ENCODE measurements at places on chromosomes 5 and 9. TPM values are rescaled to one million over a fixed set of nuclear protein-coding genes. Genes with fewer than 3 reads are reported as not detected.
A peak's percentile ranks its signal among the peaks of the same experiment; 100 is the strongest.

DNA sequence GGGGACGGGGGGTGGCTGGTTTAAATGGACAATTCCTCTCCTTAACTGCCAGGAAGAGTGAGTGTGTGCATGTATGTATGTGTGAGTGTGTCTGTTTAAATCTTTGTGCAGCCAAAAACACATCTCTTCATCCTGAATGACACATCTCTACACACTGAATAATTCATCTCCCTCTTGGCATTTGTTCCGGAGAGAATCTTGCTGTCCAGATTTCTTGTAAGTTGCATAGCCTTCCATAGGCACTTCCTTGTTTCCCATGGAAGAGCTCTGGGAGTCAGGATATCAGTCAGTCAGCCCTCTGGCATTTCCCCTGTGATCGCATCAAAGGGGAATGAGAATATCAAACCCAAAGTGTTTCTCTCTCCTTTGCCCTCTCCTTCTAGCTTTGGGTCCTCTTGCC, 74.7 kb downstream of the WWC1 start:
- DNase-seq = peak; percentile 71

DNA sequence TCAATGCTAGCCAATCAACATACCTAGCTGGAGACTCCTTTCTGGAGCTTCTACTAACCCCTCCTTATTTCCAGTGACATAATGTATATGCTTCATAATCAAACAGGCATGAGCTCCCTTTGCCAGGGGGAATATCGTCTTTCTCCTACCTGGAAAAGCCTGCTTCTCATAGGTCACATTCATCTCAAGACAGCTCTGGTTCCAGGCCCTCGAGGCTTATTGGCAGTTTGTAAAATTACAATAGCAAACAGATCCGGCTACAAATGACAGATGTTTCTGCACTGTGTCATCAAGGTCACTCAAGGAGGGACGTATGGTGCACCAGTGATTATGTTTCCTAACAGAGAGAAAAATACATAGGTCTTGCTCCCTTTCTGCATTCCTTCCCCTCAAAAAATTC, 140.0 kb downstream of the SAXO1 start:
- no peak for DNase-seq

DNA sequence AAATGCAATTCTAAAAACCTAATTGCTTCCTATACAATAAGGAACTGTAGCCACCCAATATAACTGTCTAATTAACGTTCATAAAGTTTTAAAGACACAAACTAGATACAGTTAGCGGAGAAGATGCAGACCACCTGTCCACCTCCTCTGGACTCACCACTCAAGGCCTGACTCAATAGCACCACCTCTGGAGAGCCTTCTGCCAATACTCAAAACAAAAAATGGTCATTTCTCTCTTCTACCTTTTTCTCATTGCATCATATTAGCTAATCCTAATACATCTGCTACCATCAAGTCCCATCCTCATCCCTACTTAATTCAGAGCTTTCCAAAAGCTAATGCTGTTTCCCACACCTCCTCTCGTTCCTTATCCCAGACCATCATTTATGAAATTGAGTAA, 159.9 kb downstream of the MLLT3 start:
- no peak for DNase-seq

GRCh38 chr9:122186777-122187470, 27.2 kb downstream of the MORN5 start:
- DNase-seq = no peak

DNA sequence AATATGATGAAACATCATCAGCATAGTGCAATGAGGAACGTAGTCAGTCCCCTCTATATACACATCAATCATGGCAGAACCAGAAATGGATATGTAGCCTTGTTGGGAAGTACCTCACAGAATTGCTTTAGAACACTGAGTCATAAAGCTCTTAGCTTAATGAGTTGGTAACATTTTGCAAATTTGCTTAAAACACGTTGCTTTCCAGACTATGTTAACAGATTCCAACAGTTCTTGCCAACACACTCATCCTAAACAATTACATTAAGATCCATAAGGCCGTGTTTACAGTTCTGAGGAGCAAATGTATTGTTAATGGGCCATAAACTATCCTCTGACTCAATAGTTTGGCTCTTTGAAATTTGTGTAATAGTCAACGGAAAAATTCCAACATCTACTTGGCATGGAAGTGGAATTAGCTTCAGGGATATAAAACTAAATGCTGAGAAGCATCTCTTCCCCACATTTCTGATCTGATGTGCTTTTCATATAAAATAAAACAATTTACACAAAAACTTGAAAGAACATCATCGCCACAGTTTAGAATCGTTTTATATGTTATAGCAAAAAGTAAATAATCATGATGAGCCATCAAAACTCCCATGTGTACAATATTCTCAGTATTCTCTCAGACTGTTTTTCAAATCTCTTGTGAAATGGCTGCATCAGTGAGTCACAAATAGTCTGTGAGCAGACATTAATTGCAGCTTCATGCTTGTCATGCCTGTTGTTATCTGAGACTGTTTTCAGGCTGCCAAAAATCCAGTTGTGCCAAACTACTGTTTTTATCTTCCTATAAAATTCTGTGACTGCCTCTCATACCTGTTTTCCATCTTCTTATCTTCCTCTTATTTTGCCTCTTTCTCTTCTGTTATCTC, 291.9 kb downstream of the COX7C start:
- peak; percentile 56 for DNase-seq

GRCh38 chr9:19154135-19154612, 26.9 kb upstream of the PLIN2 start:
- DNase-seq = peak; percentile 41

DNA sequence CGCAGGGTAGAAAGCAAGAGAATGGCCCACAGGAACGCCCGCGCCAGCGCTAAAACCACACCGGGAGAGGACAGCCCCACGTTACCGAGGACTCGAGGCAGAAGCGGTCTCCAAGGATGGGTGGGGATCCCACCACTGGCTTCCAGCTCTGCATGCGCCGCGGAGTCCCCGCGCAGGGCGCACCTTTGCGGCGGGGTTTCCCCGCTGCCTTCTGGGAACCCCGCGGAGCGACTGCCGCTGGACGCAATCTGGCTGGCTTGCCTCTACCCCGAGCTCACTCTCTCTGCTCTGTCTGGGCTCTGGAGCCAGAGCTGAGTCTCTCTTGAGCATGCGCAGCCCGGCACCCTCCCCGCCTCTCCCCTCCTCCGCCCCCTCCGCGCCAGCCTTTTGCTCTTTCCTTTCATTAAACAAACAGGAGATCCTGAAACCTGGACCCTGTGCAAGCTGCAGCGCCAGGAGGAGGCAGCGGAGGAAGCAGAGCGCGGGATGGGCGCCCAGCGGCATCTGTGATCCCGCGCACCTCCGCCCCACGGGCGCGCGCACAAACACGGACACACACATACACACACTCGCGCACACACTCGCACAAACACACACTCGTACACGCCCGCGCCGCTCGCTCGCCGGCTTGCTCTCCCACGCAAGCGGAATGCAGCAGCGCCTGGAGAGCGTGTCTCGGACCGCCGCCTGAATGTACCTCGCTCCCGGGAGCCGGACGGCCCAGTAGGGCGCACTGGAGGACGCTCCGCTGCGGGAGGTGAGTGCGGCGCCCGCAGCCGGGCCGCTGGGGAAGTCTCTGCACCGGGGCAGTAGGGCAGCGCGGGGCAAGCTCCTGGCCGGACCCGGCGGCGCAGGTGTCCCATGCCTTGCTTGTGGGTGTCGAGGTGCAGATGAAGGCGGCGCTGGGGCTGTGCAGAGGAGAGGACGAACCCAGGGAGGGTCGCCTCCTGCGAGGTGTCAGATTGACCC, at the start of gene PLPPR1:
Gene PLPPR1 (plus strand): TSS at position 382 of the 969 bp plus-strand sequence.
- DNase-seq = no peak

GRCh38 chr9:121708768-121709488, 57.5 kb downstream of the DAB2IP start:
- DNase-seq = no peak

GRCh38 chr5:87300176-87300575, 32.5 kb downstream of the RASA1 start:
- DNase-seq = no peak

DNA sequence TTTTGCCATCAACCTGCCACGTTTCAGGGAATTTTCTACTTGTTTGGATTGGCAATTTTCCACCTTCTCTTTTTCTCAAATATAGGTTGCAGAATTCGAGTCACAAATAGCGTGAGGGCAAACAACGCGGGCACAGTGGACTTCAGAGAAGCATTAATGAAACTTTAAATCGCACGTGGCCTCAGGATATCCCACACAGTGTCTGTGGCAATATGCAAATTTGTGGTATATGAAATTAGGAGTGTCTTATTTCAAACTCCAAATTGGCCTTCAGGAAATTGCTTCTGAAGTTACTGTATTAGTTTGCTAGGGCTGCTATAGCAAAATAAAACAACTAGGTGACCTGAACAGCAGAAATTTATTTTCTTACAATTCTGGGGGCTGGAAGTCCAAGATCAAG, 91.2 kb downstream of the MTRR start:
- DNase-seq = no peak

DNA sequence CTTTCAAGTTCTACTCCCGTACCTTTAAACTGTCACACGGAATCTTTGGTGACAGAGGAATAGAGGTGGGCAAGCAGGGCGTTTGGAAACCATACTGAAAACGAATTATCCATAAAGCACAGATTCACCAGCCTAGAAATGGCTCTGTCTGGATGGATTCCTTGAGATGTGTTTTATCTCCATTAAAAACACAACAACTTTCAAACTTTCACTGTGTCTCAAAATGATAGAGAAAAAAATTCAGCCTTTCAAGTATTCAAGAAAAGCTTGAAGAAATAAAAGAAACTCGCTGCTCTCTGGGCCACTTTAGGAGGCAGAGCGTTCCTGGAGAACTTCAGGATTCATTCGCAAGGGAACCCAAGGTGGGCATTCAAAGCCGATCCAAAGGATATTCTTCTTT, 589 bp upstream of the THBS4 start:
- no peak for DNase-seq

- DNase-seq = no peak
These were observed 99.7 kb downstream of the SERINC5 start for GRCh38 chr5:80156156-80156555.

- peak; percentile 70 for DNase-seq
These were observed 4.8 kb downstream of the DNAJB5 start for GRCh38 chr9:34994260-34994899.

DNA sequence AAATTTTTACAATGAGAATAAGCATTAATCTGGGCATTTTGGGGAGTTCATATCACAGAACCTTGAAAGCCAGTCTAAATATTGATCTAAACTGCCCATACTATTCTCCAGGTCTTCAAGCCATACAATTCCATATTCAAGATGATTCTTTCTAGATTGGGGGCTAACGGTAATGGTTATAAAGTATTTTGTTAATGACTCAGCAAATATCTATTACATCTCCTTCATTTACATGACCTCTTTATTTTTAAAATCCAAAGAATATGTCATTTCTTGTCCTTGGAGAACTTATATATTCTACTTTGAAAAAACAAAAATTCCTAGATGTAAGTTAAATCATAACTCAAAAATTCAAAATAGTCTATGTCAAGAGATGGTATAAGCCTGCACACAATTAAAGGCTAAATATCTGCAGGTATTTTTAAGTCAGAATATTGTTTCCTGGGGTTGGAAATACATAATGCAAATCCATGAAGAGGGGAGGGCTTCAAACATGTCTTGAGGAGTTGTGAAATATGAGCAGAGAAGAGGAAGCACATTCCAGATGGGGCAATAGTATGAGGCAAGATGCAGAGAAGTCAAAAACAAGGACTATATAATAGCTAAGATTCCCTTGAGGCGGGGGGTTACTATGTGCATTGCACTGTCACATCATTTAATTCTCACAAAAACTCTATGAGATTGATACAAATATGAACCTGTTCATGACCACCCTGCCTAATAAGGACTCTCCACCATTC, 526.4 kb downstream of the NR2F1-AS1 start:
- DNase-seq = no peak

GRCh38 chr9:134306636-134307600, 19.3 kb upstream of the RXRA start:
- no peak for DNase-seq

GRCh38 chr9:97802276-97802675, 50.8 kb upstream of the FOXE1 start:
- peak; percentile 90 for DNase-seq

DNA sequence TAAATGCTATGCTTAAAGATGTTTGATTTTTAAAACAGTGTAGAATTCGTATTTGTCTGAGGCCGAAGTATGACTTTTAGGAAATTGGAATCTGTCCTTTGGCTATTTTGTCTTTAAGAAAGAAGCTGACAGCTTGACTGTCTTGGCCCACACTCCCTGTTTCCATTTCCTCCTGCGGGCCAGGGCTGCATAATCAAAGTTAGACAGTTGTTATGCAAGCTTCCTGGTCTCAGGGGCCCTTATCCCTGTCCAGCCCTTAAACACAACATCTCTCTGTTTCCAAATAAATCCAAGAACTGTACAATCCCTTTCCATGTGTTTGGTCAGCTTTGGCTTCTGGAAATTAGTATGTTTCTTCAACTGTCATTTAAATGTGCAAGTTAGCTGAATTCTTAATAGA, 54.6 kb upstream of the ECM2 start:
- DNase-seq = no peak

GRCh38 chr9:118367383-118367782, 663.2 kb downstream of the TLR4 start:
- no peak for DNase-seq

DNA sequence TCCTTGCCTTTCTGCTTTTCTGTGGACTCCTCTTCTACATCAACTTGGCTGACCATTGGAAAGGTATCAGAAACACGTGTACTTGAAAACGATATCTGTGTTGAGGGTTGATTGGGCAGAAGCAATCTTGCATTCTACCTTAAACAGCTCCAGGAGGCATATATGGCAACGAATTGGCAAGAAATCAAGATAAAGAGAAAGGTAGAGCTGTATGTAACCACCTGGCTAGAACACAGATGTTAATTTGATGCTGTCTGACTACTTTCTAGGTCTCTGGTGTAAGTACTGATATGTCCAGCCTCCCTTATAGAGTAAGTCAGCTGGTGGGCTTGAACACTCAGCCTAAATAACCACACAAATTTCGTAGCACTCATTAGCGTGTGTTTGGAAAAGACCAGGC, 1.3 kb downstream of the MAN1B1 start:
- no peak for DNase-seq

DNA sequence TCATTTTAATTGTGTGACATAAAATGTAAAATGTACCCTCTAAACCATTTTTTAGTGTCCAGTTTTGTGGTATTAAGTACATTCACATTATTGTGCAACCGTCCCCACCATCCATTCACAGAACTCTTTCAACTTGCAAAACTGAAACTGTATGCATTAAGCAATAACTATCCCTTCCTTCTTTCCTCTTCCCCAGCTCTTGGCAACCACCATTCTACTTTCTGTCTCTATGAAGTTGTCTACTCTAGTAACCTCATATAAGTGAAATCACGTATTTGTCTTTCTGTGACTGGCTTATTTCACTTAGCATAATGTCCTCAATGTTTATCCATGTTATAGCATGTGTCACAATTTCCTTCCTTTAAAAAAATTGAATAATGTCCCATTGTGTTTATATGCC, 142.4 kb downstream of the C9orf152 start:
- DNase-seq = no peak

GRCh38 chr5:139961435-139962157, 81.5 kb downstream of the NRG2 start:
- peak; percentile 71 for DNase-seq

- DNase-seq = no peak
These were observed 19.1 kb upstream of the LMNB1 start for GRCh38 chr5:126757713-126758357.

The PNPLA7 gene
- 0.36 TPM for total RNA-seq

The CARTPT gene
- not detected for total RNA-seq

The SGTB gene
- 20.2 TPM for total RNA-seq

The TMC1 gene
- not detected for total RNA-seq

The ANXA2R gene
- total RNA-seq = 8.0 TPM

The ADAMTSL2 gene
- total RNA-seq = 0.12 TPM

The PTPDC1 gene
- total RNA-seq = 11.5 TPM

The MRPL41 gene
- 103 TPM for total RNA-seq

The OR1J2 gene
- total RNA-seq = not detected

The HAVCR1 gene
- not detected for total RNA-seq
